Stimulated activated CD8-positive, alpha-beta memory T cell treated with anti-CD3 and anti-CD28 coated beads, Interleukin-4, amount 100 ng/mL, for 4 hours (primary cell): ENCODE measurements at places on chromosomes 5 and 9.

DNA sequence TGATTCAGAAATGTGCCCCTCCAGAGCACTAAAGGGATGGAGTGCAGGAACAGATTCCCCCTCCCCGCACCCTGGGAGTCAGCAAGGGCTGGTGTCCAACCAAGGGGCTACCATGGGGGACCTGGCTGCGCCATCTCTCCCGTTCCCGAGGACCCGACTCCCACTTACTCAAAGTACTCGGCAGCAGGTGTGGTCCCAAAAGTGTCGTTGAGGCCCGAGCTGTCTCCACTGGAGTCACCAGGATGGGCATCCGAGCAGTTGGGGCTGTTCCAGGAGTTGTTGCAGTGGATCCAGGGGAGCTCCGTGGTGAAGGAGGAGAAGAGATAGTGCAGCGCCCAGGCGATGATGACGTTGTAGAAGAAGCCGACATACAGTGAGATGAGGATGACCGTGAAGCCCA, 12.9 kb downstream of the SLC6A3 start:
- DNase-seq = no peak

GRCh38 chr5:78065663-78066062, 228.8 kb downstream of the AP3B1 start:
- no peak for DNase-seq

- DNase-seq = no peak
Measured at GRCh38 chr9:125683486-125683885, 23.5 kb downstream of the MAPKAP1 start.

DNA sequence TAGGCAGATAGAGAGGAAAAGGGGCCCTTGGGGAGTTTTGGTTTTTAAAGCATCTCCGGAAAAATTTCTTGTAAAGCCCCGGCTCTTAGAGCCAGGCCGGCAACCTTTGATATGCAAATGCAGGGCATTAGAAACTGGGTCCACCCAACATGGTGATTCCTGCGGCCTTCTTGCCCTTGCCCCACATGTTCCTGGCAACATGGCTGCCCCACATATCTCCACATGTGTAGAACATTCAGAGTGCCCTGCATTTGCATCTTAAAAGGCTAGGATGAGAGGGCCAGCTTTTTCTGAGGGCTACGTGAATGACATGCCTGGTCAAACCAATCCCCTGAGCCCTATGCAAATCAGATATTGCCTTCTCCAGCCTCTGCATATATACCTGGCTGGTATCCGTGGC, 5.0 kb upstream of the SNAPC3 start:
- DNase-seq = no peak

DNA sequence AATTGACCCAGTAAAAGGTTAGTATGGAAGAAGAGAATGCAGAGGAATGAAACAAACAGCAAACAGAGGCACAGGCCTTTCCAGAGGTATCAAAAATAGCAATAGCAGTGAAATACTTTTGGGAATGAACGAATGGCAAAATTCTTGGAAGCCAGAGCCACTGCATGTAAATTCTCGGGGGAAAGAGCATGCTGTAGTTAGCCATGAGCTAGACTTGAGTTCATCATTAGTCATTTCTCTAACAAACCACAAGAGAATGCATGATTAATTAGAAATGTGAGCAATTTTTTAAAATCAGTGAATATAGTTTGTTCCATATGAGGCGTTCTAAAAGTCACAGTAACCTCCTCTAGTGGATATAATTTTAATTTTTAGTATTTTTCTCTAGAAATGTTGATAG, 170.3 kb upstream of the PRR16 start:
- no peak for DNase-seq

- DNase-seq = no peak
Measured at GRCh38 chr5:62268234-62268633, 37.8 kb upstream of the KIF2A start.

DNA sequence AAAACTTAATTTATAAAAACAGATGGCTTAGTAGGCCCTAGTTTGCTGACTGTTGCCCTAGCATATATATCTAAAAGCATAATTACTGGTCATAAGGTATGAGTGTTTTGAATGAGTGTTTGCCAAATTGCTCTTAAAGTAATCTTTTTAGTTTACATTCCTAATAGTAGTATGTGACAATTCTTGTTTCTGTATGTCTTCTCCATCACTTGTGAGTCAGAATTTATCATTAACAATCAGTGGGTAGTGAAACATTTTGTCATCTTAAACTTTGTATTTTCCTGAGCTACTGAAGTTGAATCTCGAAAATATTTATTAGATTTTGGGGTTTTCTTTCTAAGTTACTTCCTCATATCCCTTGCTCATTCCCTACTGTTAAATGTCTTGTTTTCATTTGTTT, 49.6 kb downstream of the APC start:
- DNase-seq = no peak

DNA sequence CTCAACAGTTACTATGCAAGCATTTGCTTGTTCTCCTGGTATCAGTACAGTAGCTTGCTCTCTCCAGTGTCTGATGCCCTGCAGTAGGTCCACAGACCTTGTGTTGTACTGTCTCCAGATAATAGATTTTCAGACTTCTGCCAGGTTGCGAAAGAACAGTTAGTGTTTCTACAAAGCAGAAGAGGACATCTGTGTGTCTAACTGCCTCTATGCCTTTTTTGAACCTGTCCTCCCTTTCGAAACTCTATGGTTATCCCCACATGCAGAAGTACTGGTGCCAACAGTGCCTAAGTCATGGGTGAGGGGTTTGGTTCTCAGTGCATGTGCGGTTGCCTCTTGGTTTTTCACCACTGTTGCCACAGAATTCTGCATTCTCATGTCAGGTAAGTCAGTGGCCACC, 45.9 kb downstream of the KCNN2 start:
- no peak for DNase-seq

DNA sequence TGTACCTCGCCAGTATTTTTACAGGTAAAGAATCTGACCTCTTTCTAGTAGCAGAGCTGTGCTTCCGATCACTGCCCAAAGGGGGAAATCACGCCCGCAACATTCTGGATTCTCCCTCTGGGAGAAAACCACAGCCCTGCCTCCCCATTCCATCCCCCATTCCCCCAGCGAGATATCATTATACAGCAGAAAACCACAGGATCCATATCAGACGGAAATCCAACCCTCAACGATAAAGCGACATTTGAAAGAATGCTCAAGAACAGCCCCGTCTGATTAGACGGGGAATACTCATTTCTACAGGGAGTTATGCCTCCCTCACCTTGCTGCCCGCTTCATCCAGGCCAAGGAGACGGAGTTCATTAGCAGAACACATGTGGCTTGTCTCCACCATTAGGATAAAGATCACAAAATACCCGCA, 172.8 kb downstream of the COL23A1 start:
- no peak for DNase-seq

DNA sequence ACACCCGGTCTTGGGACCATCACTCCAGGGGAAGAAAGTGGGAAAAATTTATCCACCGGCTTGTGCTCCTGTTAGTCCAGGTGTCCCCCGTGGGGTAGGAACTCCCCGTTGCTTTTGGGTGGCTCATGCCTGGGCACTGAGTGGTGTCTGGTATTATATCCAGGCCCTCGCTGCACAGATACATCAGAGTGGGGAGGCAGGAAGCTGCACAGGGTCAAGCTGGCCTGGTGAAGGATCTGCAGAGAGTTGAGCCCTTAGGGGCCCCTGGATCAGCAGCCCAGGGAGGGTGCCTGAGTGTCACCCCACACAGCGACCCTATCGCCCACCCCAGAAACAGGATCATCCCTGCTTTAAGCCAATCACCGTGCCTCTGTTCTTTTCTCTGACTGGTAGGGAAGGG, 24.4 kb upstream of the COL5A1 start:
- DNase-seq = no peak

GRCh38 chr9:2413160-2413805, 208.3 kb upstream of the VLDLR start:
- no peak for DNase-seq

DNA sequence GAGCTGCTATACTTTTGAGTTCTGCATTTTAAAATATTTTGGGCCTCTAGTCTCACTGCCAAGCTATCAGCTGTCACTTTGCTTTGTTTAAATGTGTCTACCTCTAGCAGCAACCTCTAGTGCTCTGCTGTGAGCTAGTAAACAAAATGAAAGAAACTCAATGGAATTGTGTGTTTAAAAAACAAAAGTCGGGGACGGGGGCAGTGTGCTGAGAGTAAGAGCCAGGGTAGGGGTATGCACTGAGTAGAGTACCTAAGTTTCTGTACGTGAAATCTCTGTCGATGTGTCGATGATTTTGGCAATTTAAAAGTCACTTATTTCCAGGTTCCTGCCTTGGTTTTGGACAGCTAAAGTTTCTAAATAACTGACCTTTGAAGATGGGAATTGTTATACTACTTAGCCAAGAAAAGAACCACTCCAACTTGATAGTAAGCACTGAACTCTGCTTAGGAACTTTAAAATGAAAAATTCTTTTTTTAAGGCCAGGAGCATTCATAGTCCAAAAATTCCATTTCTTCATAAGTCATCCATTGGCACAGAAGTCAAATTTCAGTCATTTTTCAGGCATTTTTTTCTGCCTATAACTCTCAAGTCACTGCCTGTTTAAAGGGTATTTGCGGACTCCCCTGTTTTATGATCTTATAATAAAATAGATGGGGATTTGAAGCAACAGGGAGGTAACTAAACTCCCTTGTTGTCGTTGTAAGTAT, 111.5 kb downstream of the SAXO1 start:
- no peak for DNase-seq

- no peak for DNase-seq
Measured at GRCh38 chr5:32443145-32443540, 1.4 kb downstream of the ZFR start.

DNA sequence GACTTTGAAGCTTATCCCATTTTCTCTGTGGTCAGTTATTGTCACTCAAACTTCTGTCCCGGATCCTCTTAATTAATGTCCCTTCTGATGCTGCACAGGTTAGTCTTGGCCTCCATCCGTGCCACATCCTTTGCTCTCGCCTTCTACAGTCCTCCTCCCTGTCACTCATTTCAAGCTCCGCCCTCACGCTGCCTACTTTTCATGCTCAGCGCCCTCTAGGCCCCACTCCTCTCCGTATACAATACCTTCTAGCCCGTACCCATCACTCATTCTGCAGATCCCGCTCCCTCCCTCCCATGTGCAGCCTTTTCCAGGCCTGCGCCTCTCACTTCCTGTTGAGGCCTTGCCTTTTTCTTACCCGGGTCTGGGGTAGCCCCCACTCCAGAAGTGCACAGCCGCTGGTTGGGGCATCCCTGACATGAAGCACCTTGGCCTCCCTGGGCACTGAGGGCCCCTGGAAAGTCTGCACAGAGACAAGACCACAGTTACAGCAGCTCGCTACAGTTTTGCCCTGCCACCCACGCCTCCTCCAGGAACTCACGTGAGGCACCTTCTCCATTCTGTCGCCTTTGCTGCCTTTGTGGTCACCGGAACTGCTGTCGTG, 88.5 kb upstream of the SLC25A48 start:
- no peak for DNase-seq

GRCh38 chr9:132381966-132382541, 24.6 kb downstream of the TTF1 start:
- no peak for DNase-seq

GRCh38 chr9:106891286-106891685, 28.3 kb downstream of the ZNF462 start:
- no peak for DNase-seq

- no peak for DNase-seq
Measured at GRCh38 chr9:35892051-35892450, 14.0 kb upstream of the HRCT1 start.

DNA sequence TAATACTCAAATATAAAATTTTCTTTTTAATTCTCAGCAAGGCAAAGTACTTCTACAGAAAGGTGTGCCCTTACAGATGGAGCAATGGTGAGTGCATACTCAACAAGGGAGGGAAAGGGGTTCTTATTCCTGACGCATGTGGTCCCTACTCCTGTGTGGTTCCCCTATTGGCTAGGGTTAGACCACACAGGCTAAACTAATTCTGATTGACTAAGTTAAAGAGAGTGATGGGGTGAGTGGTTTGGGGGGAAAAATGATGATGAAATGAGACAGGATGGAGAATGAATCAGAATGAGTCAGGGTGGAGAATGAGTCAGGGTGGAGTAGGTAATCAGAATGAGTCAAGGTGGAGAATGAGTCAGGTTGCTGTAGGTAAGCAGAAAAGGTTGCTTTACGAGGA, 22.9 kb upstream of the HMGCS1 start:
- DNase-seq = no peak

DNA sequence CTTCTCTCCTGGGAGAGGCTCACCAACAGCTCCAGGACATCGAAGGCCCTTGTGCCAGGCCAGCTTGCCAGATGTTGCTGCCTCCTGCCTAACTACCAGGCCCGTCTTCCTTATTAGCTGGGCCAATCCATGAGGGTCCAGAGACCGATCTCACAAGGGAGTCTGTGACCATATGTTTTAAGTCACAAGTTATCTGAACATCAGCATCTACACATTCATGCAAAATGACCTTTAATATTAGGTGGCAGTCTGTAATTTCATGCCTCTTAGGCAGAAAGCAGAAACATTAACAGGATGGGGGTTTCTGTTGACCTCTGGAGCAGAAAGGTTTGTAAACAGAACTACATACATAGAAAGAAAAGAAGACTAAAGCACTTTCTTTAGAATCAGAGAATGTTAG, 75.1 kb upstream of the SLC25A51 start:
- no peak for DNase-seq

- DNase-seq = no peak
Measured at GRCh38 chr5:58312299-58312698, 147.6 kb downstream of the PLK2 start.
